Tibial artery (tissue), 4 donors: ENCODE measurements at places on chromosomes 13 and 19.

- no peak for DNase-seq
These were observed 159.6 kb downstream of the FOXO1 start for GRCh38 chr13:40506592-40507446.

GRCh38 chr13:95957331-95957730 lies 95.9 kb downstream of the UGGT2 start:
- no peak for DNase-seq

GRCh38 chr13:39955560-39955959 lies 300.1 kb downstream of the COG6 start:
- no peak for DNase-seq

DNA sequence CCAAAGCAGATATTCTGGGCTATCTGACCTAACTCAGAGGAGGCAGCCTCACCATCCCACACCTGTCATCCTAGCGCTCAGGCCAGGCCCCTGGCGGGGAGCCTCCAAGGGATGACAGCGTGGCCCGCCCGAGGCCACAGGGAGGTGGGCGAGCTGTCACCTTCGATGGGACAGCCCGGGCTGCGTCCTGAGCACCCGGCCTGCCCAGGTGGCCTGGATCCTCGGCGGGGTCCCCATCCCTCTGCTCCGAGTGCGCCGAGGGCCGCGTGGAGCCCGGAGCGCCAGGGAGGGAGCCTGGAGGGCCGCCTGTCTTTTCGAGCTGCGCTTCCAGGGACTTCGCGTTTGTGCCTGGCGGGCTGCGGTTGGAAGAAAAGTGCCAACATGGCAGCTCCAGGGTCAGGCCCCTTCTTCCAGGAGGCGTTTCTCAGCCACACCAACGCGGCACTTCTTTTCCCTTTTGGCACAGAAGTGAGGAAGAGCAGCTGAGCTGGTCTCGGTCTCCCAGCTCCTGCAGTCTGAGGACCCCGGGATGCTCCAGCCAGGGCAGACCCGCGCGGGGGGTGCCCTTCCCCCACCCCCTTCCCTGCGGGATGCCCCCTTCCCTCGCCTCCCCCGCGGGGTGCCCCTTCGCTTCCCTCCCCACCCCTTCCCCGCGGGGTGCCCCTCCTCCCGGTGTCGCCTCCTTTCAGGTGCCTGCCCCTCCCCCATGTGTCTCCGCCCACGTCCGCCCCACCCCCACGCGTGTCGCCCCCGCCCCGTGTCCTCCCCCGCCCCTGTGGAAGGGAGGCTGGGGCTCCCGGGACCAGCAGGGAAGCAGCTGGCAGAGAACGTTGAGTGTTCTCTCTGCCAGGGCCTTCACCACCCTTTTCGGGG lies 42.3 kb downstream of the GJA3 start:
- DNase-seq, result no peak

DNA sequence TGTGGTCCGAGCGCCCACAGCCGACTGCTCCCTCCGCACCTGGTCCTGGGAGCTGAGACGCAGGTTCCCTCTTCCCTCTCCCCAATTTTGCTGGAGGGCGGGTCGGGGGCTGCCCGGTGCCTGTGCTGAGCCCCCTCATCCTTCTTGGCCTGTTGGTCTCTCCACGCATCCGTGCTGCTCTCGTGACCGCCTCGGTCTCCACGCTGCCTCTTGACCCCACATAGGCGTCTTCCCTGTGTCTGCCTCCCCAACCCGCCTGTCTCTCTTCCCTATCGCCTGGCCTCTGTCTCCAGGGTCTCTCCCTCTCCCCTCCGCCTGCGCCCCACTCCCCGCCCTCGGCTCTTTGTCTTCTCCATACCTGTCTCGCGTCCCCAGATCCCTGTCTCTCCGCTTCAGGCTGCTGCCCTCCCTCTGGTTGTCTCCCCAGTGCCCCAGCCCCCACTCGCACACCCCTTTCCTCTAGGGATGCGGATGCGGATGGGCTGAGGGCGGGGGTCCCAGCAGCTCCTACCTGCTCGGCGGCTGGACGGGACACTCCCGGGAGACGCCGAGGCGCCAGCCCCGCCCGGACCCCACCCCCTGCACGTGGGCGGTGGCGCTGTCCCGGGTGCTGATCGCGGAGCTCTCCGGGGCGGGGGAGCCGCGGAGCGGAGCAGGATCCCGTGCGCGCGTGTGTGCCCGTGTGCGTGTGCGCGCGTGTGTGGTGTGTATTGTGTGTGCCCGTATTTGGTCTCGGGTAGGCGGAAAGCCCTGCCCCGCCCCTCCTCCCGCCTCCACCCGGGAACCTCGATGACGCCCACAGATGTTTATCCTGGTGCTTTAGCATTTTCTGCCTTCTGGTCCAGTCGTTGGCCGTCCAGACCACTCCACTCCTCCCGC lies at the start of gene SYT5:
Gene SYT5, minus strand, starts transcription at position 684 of the 879 bp plus-strand sequence. CDS start 1,248 bp downstream, outside the sequence.
- no peak for DNase-seq

GRCh38 chr13:32299893-32300292 lies 15.3 kb downstream of the ZAR1L start:
- no peak for DNase-seq

DNA sequence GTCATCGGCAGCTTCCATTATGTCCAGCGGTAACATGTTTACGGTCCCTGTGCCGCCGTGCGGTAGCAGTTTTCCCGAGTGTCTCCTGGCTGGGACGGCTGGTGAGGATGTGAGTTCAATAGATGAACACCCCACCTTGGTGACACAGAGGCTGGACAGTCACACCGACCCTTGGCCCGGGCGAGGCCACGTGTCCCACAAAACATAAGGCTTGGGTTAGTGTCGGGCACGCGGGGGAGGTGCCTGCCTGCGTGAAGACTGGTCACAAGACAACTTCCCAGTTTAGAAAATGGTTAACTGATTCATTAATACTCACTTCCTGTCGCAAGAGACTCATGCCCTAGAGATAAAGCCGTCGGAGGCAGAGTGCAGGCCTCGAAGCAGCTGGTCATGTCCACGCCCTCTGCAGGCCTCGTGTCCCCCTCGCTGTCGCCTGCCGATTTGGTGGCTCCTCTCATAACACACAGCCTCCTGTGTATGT lies 17.2 kb downstream of the RASA3 start:
- peak; percentile 69 for DNase-seq

GRCh38 chr19:19487950-19488874 lies 27.1 kb downstream of the TSSK6 start:
- no peak for DNase-seq

DNA sequence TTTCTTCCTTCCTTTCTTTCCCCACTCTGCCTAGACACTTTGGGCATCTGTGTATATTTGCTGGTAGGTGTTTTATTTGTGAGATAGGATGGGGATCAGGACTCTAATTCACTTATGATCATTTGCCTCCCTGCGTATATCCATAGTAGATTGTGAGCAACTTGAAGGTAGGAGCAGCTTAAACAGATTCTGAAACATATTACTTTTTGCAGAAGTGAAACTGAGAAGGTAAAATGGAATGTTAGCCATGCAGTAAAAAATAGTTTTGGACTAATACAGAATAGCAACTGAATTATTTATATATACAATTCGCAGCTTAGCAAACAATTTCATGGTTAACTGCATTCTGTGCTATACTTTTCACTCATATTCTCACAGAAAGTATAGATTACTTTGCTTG lies 38.7 kb downstream of the RNF6 start:
- DNase-seq, result no peak

DNA sequence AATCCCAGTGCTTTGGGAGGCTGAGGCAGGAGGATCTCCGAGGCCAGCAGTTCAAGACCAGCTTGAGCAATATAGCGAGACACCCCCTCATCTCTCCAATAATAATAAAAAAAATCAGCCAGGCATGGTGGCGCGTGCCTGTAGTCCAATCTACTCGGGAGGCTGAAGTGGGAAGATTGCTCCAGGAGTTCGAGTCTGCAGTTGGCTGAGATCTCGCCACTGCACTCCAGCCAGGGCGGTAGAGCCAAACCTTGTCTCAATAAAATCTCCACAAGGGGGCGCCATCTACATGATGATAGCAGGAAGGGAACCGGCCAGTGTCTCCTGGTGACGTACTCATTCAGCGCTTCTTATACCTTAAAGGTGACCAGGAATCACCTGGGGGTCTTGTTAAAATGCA lies 13.6 kb upstream of the C5AR1 start:
- no peak for DNase-seq

DNA sequence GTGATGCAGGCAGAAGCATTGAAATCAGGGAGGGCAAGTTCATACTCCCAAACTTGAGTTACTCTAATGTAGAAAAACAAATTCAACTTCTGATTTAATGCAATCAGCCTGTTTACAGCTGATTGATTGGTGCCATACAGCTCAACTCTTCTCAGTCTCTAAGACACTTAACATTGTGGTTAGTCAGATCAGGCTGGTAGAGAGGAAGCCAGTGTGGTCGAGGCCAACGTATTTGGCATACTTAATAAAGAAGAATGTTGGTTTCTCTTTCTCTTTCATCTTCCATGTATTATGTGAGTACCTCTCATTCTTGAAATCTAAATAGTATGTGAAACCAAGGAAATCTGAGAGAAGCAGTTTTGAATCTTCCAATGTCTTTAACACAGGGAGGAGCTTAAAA lies 255.0 kb upstream of the SLITRK1 start:
- no peak for DNase-seq

DNA sequence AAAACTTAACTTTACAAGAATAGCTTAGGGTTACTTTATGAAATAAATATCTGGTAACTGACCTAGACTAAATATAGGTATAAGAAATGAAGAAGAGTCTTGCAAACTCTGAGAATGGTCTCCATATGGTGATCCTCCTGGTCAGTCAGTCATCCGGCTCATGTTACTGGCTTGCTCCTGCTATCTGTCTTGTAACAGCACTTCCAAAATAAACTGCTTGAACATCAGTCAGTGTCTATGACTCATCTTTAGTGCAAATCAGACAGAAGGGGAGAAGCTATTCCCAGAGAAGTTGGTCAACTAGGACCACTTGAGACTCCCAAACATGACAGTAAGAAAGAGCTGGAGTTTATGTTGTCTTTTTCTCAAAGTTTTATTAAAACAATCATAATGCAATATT lies 1550.9 kb downstream of the PCDH9 start:
- DNase-seq, result no peak

DNA sequence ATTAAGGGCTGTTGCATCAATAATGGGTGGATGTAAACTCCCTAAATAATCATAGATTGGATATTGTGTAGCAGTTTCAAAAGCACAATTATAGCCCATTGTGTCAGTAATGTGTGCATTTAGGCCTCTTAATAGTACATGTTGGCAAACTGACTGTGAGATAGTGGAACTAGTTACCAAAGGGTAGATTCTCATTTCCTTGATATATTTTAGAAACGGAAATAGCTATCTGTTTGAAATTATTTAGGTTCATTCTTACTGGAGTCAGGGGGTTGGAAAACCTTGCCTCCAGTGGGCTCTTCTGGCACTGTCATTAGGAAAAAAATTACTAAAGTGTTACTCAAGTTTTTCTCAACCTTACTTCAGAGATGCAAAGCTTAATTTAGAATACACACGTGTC lies 1074.9 kb downstream of the PCDH17 start:
- DNase-seq, result no peak

GRCh38 chr13:79466872-79467271 lies 14.1 kb upstream of the NDFIP2 start:
- DNase-seq, result no peak

DNA sequence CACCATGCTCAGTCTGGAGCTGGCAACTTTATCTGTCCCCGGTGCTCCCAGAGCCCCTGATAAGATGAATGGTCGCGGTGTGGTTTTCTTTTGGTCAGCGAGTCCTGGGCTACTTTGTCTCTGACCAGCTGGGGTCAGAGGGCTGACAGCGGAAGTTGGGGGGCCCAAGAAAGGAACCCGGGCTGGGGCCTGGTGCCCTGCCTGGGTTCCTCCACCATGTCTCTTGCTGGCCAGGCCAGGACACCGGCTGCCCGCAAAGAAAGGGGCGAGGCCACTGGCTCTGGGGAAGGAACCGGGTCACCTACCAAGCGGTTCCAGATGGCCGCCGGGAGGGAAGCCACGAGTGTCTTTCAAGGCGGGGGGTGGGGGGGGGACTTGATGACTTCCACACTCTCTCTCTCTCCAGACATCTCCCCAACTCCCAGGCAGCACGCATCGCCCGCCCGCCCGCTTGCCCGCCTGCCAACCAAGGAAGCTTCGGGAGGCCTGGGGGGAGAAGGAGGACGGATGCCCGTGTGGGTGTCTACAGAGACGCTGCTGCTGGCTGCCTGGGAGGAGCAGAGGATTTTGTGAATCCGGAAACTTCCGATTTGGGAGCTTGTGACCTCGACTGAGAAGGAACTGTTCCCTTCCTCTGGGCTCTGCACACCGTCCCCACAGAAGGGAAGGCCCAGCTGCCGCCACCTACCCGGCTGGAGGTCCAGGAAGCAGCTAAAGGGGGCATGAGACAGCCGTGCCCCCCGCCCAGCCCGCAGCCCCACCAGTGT lies 1.1 kb downstream of the PIP5K1C start:
- DNase-seq, result peak; percentile 66

- no peak for DNase-seq
These were observed 164.8 kb upstream of the KL start for GRCh38 chr13:32851083-32852069.

GRCh38 chr13:34422956-34423355 lies 519.1 kb upstream of the NBEA start:
- DNase-seq, result no peak

DNA sequence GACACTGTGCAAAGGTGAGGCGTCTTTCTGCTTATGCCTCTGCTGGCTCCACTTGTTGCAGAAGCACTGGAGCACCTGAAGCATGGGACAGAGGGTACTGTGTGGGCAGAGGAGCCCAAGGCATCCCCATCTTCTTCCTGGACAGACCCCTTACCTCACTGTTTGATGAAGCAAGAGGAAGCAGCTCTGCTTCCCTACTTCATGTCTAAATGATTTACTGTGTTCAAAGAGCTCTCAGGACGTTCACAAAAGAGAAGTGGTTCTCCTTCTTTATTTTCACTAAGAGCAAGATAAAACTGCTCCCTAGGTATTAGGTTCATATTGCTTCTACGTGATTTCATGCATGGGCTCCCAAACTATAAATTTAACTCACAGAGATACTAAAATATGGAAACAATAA lies 1635.4 kb upstream of the SLC10A2 start:
- DNase-seq, result no peak

GRCh38 chr13:110973007-110973700 lies 58.3 kb upstream of the ANKRD10 start:
- no peak for DNase-seq

DNA sequence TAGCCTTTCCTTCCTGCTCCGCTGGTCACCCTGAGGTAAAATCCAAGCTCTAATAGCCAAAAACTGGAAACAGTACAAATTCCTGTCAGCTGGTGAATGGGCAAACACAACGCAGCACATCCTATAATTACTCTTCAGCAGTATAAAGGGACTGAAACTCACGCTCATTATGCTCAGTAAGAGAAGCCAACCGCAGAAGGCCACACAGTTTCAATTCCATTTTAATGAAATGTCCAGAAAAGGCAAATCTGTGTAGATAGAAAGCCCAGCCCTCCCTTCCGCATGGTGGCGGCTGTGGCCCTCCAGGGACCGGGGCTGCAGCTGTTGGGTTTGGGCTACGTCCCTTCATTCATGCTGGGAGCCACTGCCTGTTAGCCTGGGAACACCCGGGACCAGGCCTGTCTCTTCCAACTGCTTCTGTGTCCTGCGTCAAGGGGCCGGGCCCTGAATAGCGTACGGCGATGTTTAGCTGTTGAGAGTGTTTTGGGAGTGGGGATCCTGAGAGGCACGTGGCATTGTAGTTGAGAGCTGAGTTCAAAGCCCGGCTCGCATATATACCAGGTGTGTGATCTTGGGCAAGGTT lies 23.5 kb downstream of the NKPD1 start:
- DNase-seq, result no peak
